ENCODE measurements at places on chromosomes 1 and 21.

- no peak for DNase-seq
These were observed 541.1 kb upstream of the PRMT6 start for GRCh38 chr1:106515375-106515774.

DNA sequence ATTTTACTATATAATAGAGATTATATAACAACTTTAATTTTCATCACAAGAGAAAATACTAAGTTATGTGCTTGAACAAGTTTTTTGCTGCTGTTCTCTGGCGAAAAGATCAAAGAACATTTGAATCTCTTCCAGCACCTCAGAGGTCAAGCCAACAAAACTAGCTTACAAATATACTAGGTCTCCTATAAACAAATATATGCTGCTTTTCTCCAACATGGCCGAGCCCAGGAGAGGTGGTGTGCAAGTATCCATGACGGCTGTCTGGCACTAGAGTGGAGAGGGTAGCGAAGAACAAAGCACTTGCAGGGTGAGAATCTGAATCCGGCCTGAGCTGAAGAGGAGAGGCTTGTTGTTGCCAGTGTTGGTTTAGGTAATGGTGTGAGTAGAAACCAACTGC lies 7.5 kb upstream of the FMO3 start:
- DNase-seq: no peak

DNA sequence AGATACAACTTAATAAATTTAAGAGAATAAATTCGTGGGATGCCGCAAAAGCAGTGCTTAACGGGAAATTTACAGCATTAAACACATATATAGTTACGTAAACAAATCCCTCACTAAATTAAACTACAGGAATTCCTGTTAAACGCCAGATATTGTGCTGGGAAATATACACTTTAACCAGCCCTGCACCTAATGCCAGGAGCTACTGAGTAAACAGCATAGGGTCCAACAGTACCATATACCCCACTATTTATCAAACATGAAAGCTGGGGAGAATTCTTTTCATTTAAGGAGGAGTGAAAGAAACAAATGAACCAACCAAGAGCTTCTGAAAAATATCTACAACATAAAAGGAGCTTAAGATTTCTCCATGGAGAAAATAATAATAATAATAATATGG lies 11.7 kb downstream of the FRRS1 start:
- DNase-seq: no peak

DNA sequence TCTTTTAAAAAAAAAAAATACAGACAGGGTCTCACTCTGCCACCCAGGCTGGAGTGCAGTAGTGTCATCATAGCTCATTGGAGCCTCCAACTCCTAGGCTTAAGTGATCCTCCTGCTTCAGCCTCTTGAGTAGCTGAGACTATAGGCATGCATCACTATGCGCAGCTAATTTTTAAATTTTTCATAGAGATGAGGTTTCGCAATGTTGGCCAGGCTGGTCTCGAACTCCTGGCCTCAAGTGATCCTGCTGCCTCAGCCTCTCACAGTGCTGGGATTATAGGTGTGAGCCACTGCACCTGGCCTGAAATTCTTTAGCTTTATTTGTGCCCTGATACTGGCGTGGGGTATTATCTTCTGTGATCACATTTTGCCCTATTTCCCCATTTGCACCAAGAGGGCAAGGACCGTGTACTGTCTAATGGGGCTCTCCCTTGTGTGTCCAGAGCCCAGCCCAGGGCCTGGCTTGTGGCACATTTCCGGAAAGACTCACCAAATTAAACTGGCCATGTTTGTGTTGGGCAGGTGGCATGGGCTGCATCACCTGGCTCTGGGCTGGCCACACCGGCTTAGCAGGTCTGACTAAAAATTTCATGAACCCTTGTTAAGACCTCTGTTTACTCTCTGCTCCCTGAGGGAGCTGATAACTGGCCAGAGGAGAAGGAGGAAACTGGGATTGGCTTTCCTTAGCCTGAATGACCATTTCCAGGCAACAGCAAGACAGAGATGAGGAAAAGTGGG lies 32.2 kb downstream of the TRIM62 start:
- no peak for DNase-seq

DNA sequence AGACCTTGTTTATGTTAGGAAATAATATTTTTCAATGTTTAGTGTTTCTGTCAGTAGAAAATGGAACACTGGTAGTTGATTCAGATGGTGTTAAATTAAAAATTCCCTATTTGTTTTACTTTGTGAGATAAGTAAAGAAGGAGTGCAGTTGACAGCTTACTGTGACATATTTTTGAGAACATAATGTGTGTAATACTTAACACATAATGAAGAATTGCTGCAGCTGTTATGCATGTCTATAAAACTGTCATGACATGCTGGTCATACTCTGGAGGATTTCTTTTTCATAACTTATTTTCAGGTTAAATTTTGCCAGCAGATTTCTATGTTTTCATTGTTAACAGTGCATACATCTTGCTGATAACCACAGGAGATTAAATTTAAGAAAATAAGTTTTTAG lies 296.1 kb downstream of the CTH start:
- DNase-seq: no peak

- no peak for DNase-seq
These were observed 798 bp downstream of the PMF1 start for GRCh38 chr1:156213644-156213966.

GRCh38 chr1:10473145-10473765 lies 926 bp upstream of the DFFA start:
- DNase-seq: no peak

DNA sequence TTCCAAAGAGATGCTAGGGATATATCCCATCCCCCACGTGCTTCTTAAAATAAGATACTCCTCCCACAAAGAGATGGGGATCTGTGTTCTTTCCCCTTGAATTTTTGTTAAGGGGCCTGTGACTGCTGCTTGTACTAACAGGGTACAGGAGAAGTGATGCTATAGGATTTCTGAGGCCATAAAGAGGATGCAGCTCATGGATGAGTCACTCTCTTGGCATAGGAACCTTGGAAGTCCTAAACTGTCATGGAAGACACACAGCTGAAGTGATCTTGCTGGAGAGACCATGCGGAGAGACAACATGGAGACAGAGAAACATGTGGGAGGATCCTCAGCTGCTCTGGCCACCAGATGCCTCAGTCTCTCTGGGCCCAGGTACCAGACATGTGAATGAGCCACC lies 157.2 kb downstream of the S1PR1 start:
- no peak for DNase-seq

- DNase-seq: no peak
These were observed 17.6 kb downstream of the ESRRG start for GRCh38 chr1:216705676-216706075.

DNA sequence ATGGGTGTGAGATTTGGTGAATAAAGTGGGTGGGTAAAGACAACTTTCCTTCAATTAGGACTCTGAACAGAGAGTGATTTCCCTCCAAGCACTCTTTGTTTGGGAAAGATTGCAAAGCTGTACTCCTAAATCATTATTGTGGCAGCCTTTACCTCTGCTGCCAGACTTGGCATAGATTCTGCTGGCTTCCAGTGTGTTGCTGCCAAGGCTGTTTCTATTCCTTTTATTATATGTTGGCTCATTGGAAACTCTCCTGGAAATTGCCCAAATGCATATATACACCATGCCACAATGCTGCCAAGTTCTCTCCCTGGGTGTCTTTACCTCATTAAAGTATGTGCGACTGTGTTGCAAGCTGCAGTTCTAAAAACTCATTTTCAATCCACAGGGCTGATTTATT lies 668.0 kb downstream of the MRPL39 start:
- DNase-seq: no peak

DNA sequence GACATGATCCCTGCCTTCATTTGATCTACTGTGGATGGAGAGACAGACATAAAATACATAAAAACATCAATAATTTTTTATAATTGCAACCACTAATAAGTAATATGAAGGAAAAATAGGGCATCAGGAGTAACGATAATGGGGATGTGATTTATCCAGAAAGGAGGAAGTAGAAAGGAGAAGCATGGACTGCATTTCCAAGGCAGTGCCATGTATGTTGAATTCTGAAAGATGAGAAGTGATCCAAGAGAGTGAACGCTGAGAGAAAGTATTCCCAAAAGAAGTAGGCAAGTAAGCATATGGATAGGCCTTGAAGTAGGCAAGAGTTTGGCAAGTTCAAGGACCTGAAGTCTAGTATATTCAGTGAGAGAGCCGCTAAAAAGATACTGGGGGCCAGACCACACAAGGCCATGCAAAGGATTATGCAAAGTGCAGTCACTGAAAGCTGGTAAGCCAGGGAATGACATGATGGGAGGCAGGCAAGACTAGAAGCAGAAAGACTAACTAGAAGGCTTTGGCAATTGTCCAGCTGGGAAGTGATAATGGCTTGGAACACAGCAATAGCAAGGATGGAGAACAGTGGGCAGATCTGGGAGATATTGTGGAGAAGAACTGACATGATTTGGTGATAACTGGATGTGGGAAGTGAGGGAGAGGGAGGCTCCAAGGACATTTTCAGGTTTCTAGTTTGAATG lies 85.9 kb downstream of the TM2D1 start:
- no peak for DNase-seq

GRCh38 chr1:233183226-233184020 lies 112.1 kb downstream of the PCNX2 start:
- no peak for DNase-seq

- DNase-seq: no peak
These were observed 25.6 kb downstream of the AK2 start for GRCh38 chr1:33010932-33011731.

- DNase-seq: no peak
These were observed 151.3 kb upstream of the COL6A1 start for GRCh38 chr21:45830221-45830640.

- no peak for DNase-seq
These were observed 19.5 kb downstream of the NUAK2 start for GRCh38 chr1:205301842-205302588.

DNA sequence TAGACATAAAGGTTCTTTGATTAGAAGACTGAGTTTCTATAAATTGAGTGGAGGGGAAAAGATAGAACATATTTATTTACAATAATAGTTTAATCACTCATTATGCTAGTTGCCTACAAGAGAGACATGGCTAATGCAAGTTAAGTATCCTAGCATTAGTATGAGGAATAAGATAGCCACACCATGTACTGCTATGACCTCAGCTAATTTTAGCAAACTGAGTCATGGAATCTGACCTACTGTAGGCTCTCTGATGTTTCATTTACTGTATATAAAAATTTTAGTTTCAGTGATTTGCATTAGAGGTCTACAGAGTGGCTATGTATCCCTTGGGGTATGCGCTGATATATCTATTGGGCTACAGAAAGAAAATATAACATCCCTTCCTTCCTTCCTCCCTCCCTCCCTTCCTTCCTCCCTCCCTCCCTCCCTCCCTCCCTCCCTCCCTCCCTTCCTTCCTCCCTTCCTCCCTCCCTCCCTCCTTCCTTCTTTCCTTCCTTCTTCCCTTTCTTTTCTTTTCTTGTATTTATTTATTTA lies 5.8 kb downstream of the AGL start:
- no peak for DNase-seq

- no peak for DNase-seq
These were observed 63.7 kb downstream of the IFI44 start for GRCh38 chr1:78713297-78713696.

- peak; percentile 89 for DNase-seq
These were observed 332.1 kb downstream of the PTPRC start for GRCh38 chr1:198970916-198971315.

DNA sequence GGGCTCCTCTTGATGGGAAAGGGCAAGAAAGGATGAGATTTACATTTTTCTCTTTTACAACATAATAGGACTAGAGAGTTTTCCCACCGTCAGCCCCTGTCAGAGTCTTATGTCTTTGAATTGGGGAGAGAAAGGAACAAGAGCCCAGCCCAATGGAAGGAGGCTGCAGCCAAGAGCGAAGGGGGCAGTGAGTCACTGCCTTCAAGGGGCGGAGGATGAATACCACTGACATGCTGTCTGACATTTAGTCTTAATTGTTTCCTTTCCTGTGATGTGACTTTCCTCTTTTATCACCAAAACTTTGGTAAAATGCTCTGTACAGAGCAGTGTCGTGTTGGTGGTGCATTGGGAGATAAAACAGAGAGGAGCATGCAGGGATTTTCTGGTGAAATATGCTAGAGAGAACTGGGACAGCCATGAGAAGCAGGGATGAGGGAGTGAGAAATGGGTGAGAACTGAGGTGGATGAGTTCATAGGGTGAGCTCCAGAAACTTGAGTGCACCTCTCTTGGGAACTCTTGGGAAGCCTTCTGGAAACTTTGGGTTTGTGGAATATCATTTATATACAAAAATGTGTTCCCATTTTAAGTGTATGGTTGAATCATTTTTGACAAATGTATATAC lies 179.9 kb upstream of the FGGY start:
- DNase-seq: peak; percentile 7

- no peak for DNase-seq
These were observed 9.4 kb downstream of the AKNAD1 start for GRCh38 chr1:108847494-108847893.

DNA sequence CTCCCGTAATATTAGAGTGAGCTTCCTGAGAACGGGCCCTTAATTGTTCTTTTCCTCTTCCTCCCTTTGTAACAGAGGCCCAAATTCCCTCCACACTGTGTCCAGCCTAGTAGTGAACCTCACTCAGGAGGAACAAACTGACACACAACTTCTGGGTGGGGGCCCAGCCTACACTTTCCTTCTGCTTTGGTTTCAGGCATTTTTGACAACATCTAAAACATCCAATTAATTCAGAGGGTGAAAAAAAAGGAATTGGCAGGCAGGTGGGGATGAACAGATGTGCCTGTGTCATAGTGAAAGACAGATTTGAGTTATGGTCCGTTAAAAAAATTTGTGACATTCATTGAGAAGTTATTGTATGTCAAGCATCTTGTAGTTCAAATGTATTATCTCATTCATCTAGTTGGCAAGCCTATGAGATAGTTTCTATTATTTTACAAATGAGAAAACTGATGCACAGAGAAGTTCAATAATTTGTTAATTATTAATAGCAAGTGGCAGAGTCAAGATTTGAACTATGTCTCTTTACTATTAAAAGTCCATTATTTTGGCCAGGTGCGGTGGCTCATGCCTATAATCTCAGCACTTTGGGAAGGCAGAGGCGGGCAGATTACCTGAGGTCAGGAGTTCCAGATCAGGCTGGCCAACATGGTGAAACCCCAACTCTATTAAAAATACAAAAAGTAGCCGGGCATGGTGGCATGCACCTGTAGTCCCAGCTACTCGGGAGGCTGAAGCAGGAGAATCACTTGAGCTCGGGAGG lies 41.6 kb upstream of the LRIG2 start:
- no peak for DNase-seq

GRCh38 chr1:180311011-180311730 lies 81.1 kb downstream of the LHX4 start:
- DNase-seq: no peak
